Stimulated activated CD4-positive, alpha-beta T cell treated with anti-CD3 and anti-CD28 coated beads, TNF-alpha, amount 100 ng/mL, for 1 hour (primary cell): ENCODE measurements at places on chromosomes 2 and 18.

- no peak for DNase-seq
These were observed 15.0 kb upstream of the POLI start for GRCh38 chr18:54254265-54254758.

GRCh38 chr2:97617911-97618310, 28.0 kb upstream of the COX5B start:
- DNase-seq, result no peak

GRCh38 chr2:39663187-39663930, 2.4 kb upstream of the TMEM178A start:
- no peak for DNase-seq

GRCh38 chr2:20180676-20181648, 44.0 kb downstream of the SDC1 start:
- no peak for DNase-seq
